Activated naive CD8-positive, alpha-beta T cell treated with anti-CD3 and anti-CD28 coated beads, Interleukin-2, amount 50 U/mL, for 16 hours (primary cell): ENCODE measurements at places on chromosomes 13 and 19.

DNA sequence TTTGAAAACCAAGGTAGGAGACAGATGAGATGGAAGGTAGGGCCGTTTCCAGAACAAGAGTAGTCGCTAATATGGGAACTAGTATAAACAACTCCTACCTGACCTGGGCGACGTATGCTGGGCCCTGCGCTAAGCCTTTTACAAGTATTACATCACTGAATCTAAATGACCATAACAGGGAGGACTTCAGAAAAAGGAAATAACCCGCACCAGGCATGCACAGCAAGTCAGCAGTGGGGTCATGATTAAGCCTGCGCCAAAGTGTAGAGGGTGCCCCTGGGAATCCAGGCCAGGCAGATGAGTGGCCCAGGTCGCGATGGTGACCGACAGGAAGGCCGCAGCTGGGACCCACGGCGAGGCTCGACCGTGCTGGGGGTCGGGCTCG, 613 bp downstream of the ATP13A1 start:
- no peak for DNase-seq

DNA sequence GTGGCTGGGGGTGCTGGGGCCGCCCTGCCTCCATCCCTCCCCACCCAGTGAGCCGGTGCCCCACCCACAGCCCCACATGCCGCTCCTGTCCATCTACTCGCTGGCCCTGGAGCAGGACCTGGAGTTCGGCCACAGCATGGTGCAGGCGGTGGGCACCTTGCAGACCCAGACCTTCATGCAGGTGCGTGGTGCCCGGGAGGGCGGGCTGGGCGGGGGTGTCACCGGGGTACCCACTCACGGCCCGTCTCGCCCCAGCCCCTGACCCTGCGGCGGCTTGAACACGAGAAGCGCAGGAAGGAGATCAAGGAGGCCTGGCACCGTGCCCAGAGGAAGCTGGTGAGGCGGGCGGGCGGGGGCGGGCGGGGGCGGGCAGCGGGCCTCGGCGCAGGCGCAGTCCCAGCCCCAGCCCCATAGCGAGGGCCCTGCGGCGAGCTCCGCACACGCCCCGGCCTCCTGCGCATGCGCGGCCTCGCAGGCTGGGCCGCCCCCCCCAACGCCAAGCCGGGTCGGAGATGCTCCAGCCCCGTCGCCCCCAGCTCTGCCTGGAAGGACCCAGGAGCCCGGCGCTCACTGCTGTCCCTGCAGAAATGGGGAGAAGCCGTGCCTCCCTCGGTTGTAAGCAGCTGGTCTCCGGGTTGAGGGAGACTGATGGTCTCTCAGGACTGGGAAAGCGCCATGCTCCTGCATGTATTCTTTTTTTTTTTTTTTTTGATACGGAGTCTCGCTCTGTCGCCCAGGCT, 7.7 kb downstream of the ARHGAP45 start:
- DNase-seq: peak; percentile 56

GRCh38 chr19:53328967-53329366, 4.6 kb upstream of the ZNF845 start:
- no peak for DNase-seq

GRCh38 chr19:13972368-13973155, 20.3 kb downstream of the DCAF15 start:
- no peak for DNase-seq

- DNase-seq: no peak
Measured at GRCh38 chr13:21050288-21051197, 10.8 kb downstream of the LATS2 start.

- peak; percentile 27 for DNase-seq
Measured at GRCh38 chr13:24053519-24054251, 106.8 kb upstream of the SPATA13 start.
